SJSA1 (cell line): ENCODE measurements at places on chromosomes 1 and 21.
A peak's percentile ranks its signal among the peaks of the same experiment; 100 is the strongest.

DNA sequence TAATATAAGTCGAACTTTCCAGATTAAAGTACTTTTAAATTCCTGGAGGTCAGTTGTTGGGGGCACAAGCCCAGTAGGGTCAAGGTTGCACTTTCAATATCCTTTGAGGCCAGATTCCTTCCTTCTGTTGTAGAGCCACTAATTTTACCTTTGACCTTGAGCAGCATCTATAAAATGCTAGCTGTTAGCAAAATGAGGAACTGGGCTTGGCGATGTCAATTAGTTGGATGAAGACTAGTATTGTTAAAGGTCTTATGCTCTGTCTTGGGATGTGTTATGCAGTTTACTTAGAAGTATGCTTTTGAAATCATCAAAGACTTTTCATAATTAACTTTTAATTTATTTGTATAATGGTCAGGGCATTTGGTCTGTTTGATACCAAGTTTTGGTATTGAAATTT lies 425.9 kb upstream of the PROX1 start:
- H3K4me3 ChIP-seq = no peak overlapping the region
- no peaks in the 10 kb centered on the region for H3K36me3 ChIP-seq
- no peak overlapping the region for H3K27ac ChIP-seq
- no peak for DNase-seq
- H3K4me1 ChIP-seq = no peaks in the 10 kb centered on the region
- H3K27me3 ChIP-seq = no peaks in the 10 kb centered on the region

- no peaks in the 10 kb centered on the region for H3K36me3 ChIP-seq
- H3K4me3 ChIP-seq = no peak overlapping the region
- no peaks in the 10 kb centered on the region for H3K27me3 ChIP-seq
- H3K27ac ChIP-seq = no peak overlapping the region
- no peaks in the 10 kb centered on the region for H3K4me1 ChIP-seq
Observed at GRCh38 chr1:245516284-245516759, 361.5 kb downstream of the KIF26B start.

- peak; percentile 79 for DNase-seq
- peaks cover 82% of the 10 kb centered on the region for H3K4me1 ChIP-seq
- peaks cover 77% of the 10 kb centered on the region for H3K36me3 ChIP-seq
- H3K27ac ChIP-seq = peak within 1 kb of the TSS; percentile 66
- H3K27me3 ChIP-seq = no peaks in the 10 kb centered on the region
Observed at GRCh38 chr1:26279456-26280332, at the start of gene SH3BGRL3. Gene SH3BGRL3 (plus strand): TSS chr1:26280086. CDS start chr1:26280156, 70 bp downstream.

- no peak for DNase-seq
- no peak overlapping the region for H3K4me3 ChIP-seq
- H3K36me3 ChIP-seq = peaks cover 24% of the 10 kb centered on the region
- peaks cover 53% of the 10 kb centered on the region for H3K4me1 ChIP-seq
- no peaks in the 10 kb centered on the region for H3K27me3 ChIP-seq
Observed at GRCh38 chr21:31929548-31929947, 56.7 kb downstream of the HUNK start.

GRCh38 chr1:110130989-110131388 lies 18.7 kb downstream of the UBL4B start:
- peaks cover 15% of the 10 kb centered on the region for H3K4me1 ChIP-seq
- H3K36me3 ChIP-seq = no peaks in the 10 kb centered on the region
- H3K4me3 ChIP-seq = no peak overlapping the region
- no peak for DNase-seq
- no peaks in the 10 kb centered on the region; the same call in 1 of the 2 replicates for H3K27me3 ChIP-seq

- no peak for DNase-seq
- peaks cover 18% of the 10 kb centered on the region for H3K4me1 ChIP-seq
- no peaks in the 10 kb centered on the region for H3K36me3 ChIP-seq
- no peak overlapping the region for H3K27ac ChIP-seq
- H3K4me3 ChIP-seq = no peak overlapping the region
- H3K27me3 ChIP-seq = no peaks in the 10 kb centered on the region
Observed at GRCh38 chr1:185652348-185652747, 81.8 kb upstream of the HMCN1 start.

- peaks cover 29% of the 10 kb centered on the region for H3K4me1 ChIP-seq
- no peaks in the 10 kb centered on the region; the same call in 1 of the 2 replicates for H3K27me3 ChIP-seq
- peaks cover 3% of the 10 kb centered on the region; the same call in 1 of the 2 replicates for H3K36me3 ChIP-seq
- H3K4me3 ChIP-seq = no peak overlapping the region
- H3K27ac ChIP-seq = no peak overlapping the region
Observed at GRCh38 chr1:165845992-165846748, 18.8 kb downstream of the UCK2 start.

DNA sequence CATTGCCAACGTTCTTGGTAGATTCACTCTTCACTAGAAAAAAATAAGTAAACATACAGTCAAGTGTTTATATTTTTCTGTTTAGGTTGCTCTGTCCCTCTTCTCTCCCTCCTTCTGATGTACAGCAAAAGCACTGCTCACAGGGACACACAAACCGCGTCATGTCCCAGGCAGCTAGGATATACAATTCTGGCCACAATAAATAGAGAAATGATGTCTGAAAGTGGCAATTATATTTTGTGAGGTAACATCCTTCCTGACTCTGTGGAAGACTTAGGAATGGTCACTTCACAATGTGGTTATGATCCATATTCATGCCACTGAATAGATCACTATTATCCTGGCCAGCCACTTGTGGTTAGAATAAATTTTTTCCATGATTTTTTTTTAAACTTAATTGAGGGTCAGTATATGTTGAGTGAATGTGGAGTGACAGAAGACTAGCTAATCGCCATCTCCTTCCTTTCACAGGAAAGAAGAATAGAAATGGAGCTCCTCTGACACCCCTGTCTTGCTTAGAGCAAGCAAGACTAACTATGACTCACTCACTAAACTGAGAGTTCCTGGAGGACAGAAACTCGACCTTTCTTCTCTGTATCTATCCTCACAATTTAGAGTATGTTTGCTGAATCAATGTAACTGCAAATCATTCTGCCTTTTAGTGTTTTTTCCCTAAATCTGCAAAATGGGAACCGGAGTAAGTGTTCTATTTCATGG lies 54.0 kb downstream of the ZNHIT6 start:
- H3K27me3 ChIP-seq = no peaks in the 10 kb centered on the region
- H3K36me3 ChIP-seq = peaks cover 22% of the 10 kb centered on the region
- no peak for DNase-seq
- peak overlapping the region; percentile 52 for H3K27ac ChIP-seq

GRCh38 chr1:227934476-227935313 lies 13.0 kb downstream of the WNT9A start:
- H3K36me3 ChIP-seq = 0 out of 2 replicates have a peak, but pooled peaks cover 3% of the 10 kb centered on the region
- no peak overlapping the region for H3K27ac ChIP-seq
- H3K4me1 ChIP-seq = no peaks in the 10 kb centered on the region
- no peak overlapping the region for H3K4me3 ChIP-seq
- peak; percentile 27 for DNase-seq

- H3K27ac ChIP-seq = no peak overlapping the region
- H3K4me1 ChIP-seq = peaks cover 19% of the 10 kb centered on the region
- DNase-seq = no peak
- no peaks in the 10 kb centered on the region for H3K36me3 ChIP-seq
- no peak overlapping the region for H3K4me3 ChIP-seq
- no peaks in the 10 kb centered on the region for H3K27me3 ChIP-seq
Observed at GRCh38 chr1:200257235-200257634, 152.6 kb downstream of the ZNF281 start.

GRCh38 chr1:43296207-43296606 lies 4.6 kb upstream of the TIE1 start:
- DNase-seq = no peak
- no peak overlapping the region for H3K4me3 ChIP-seq
- H3K4me1 ChIP-seq = peaks cover 35% of the 10 kb centered on the region
- H3K27me3 ChIP-seq = no peaks in the 10 kb centered on the region

GRCh38 chr1:156833603-156834002 lies 17.0 kb upstream of the SH2D2A start:
- no peaks in the 10 kb centered on the region for H3K36me3 ChIP-seq
- no peak overlapping the region for H3K4me3 ChIP-seq
- no peak for DNase-seq
- no peak overlapping the region for H3K27ac ChIP-seq
- H3K4me1 ChIP-seq = no peaks in the 10 kb centered on the region

DNA sequence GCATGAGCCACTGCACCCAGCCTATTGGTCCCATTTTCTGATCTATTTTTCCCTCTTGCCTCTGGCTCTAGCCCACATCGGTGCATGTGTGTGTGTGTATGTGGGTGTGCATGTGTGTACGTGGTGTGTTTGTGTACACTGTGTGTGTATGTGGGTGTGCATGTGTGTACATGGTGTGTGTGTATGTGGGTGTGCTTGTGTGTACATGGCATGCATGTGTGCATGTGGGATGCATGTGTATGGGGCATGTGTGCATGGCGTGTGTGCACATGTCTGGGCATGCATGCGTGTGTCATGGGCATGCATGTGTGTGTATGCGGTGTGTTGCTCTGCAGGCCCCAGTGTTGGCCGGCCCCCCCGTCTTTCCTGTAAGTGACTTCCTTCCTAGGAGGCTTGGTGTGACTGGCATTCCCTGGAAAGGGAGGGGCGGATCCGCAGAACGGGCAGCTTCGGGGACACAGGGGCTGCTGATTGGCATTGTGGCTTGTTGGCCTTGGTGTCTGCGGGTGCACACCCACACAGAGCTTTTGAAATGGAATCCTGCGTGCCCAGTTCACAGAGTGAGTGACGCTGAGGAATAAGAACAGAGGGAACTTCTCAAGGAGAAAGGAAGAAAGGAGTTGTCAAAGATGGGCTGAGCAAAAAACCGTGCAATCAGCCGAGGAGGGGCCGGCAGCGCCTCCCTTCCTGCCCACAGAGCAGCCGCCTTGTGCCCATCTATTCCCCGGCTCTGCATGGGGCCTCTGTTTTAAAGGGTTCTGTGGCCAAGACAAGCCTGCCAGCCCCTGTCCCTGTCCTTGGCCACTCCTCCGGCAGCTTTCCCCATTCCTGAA lies 8.0 kb downstream of the PDXK start:
- H3K36me3 ChIP-seq = peaks cover 11% of the 10 kb centered on the region
- H3K27ac ChIP-seq = no peak overlapping the region
- peaks cover 22% of the 10 kb centered on the region for H3K4me1 ChIP-seq
- no peak overlapping the region for H3K4me3 ChIP-seq
- no peaks in the 10 kb centered on the region for H3K27me3 ChIP-seq

DNA sequence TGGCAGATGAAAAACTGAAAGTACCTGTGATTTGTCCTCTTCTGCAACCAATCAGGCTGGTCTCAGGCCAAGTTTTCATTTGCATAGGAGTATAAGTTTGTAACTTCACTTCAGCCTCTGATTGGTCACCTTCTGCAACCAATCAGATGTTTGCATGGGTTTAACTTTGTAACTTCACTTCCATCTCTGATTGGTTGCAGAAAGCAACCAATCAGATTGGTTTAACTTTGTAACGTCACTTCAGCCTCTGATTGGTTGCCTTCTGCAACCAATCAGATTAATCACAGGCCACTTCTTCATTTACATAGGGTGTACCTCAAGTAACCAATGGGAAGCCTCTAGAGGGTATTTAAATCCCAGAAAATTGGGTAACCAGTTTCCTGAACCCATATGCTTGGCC lies 18.9 kb upstream of the TUT4 start:
- H3K27ac ChIP-seq = no peak overlapping the region
- DNase-seq = no peak
- no peaks in the 10 kb centered on the region for H3K36me3 ChIP-seq

DNA sequence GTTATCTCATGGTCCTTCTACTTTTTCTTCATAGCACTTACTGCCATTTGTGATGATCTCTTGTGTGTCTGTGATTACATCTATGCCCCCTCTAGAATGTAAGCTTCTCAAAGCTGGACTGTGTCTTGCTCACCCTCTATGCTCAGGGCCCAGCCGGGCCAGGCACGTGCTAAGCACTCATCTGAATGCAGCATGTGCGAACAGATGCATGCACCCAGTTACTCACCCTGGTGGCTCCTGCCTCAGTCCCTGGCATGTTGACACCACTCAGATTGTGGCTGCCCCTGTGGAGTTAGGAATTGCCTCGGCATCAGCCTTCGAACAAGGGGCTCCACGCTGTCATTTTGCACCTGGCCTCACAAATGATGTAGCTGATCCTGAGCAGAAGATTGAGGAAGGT lies 19.6 kb upstream of the PABPC4 start:
- no peaks in the 10 kb centered on the region for H3K36me3 ChIP-seq
- no peak overlapping the region for H3K27ac ChIP-seq
- H3K27me3 ChIP-seq = no peaks in the 10 kb centered on the region
- DNase-seq = no peak
- H3K4me1 ChIP-seq = peaks cover 4% of the 10 kb centered on the region; the same call in 1 of the 2 replicates

GRCh38 chr1:93588206-93588605 lies 93.4 kb downstream of the BCAR3 start:
- H3K36me3 ChIP-seq = peaks cover 93% of the 10 kb centered on the region
- DNase-seq = no peak
- H3K27me3 ChIP-seq = no peaks in the 10 kb centered on the region
- H3K4me1 ChIP-seq = peaks cover 29% of the 10 kb centered on the region
- H3K4me3 ChIP-seq = no peak overlapping the region

GRCh38 chr21:36708286-36709029 lies 9.5 kb downstream of the SIM2 start:
- H3K27me3 ChIP-seq = peaks cover 41% of the 10 kb centered on the region
- H3K36me3 ChIP-seq = no peaks in the 10 kb centered on the region
- no peaks in the 10 kb centered on the region for H3K4me1 ChIP-seq
- DNase-seq = no peak
- no peak overlapping the region for H3K4me3 ChIP-seq

- no peaks in the 10 kb centered on the region; the same call in 1 of the 2 replicates for H3K36me3 ChIP-seq
- no peaks in the 10 kb centered on the region for H3K27me3 ChIP-seq
- H3K27ac ChIP-seq = no peak overlapping the region
Observed at GRCh38 chr1:230147253-230148125, 80.5 kb downstream of the GALNT2 start.

- no peaks in the 10 kb centered on the region; the same call in 1 of the 2 replicates for H3K27me3 ChIP-seq
- H3K36me3 ChIP-seq = no peaks in the 10 kb centered on the region
- H3K4me3 ChIP-seq = no peak overlapping the region
- H3K27ac ChIP-seq = peak overlapping the region; percentile 76
- DNase-seq = peak; percentile 84
- peaks cover 22% of the 10 kb centered on the region for H3K4me1 ChIP-seq
Observed at GRCh38 chr1:6724517-6725141, 23.0 kb upstream of the DNAJC11 start.

GRCh38 chr1:23066075-23066474 lies 46.8 kb downstream of the KDM1A start:
- no peak overlapping the region for H3K27ac ChIP-seq
- peaks cover 92% of the 10 kb centered on the region for H3K36me3 ChIP-seq
- no peak for DNase-seq
- no peaks in the 10 kb centered on the region for H3K4me1 ChIP-seq
- no peaks in the 10 kb centered on the region for H3K27me3 ChIP-seq
- no peak overlapping the region for H3K4me3 ChIP-seq

DNA sequence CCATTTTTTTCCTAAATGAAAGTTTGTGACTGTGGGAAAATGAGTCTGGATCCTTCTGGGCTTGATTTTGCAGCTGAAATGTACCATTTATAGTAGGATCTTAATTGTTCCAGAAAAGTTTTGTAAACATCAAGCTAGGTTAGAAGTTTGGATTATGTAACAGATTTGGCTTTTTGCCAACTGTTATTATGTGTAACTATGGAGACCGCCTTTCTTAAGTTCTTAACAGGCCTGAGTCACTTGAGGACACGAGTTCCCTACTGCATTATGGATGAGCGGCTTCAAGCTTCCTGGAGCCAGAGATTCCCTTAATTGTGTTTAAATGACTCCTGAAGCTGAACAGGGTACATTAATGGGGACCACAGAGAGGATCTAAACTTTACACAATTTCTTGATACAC lies 22.2 kb downstream of the SLC25A33 start:
- no peak overlapping the region for H3K27ac ChIP-seq
- peaks cover 27% of the 10 kb centered on the region for H3K36me3 ChIP-seq
- H3K4me1 ChIP-seq = peaks cover 14% of the 10 kb centered on the region; the same call in 1 of the 2 replicates
- H3K27me3 ChIP-seq = no peaks in the 10 kb centered on the region

- peak overlapping the region; percentile 70 for H3K4me3 ChIP-seq
- peaks cover 38% of the 10 kb centered on the region for H3K36me3 ChIP-seq
- no peaks in the 10 kb centered on the region for H3K27me3 ChIP-seq
- peaks cover 52% of the 10 kb centered on the region for H3K4me1 ChIP-seq
Observed at GRCh38 chr1:21508580-21509350, 458 bp upstream of the ALPL start.
